Epithelial cell of proximal tubule (primary cell): ENCODE measurements at places on chromosomes 7 and 10.

GRCh38 chr10:34801097-34801733, 13.9 kb downstream of the PARD3 start:
- no peak for DNase-seq

DNA sequence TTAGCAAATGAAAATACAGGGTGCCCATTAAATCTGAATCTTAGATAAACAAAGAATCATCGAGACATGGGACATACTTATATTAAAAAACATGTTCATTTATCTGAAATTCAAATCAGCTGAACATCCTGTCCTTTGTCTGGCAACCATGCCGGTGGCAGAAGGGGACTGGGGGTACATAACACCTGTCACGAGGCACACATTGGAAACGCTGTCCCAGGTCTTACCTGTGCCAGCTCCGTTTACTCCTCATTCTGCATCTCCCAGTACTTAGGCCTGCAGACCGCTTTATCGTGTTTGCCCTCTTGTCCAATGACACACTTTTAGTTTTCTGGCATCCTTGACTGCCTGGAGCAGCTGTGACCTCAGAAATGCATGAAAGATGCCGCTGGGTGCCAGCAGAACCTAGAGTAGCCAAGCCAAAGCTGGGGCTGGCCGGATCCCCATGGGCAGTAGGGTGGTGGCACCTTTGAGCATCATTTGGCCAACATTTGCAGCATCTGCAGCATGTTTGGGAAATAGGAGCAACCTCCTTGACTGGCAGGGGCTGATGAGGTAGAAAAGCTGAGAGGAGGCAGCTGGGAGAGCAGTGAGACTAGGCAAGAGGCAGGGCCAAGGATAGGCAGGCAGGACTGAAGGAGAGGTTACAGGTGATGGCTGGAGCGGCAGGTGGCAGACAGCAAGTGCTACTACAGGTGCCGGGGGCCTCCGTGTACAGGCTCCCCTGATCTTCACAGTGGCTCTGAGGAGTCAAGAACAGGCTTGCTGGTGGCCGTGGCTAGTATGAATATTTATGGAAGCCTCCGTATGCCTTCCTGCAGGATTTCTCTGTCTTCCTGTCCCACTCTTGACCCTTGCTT, 62.3 kb upstream of the BTBD16 start:
- no peak for DNase-seq

- no peak for DNase-seq
Measured at GRCh38 chr7:13421776-13422175, 567.7 kb downstream of the ETV1 start.

GRCh38 chr10:93266858-93267257, 193.2 kb downstream of the CYP26A1 start:
- no peak for DNase-seq

GRCh38 chr10:30098629-30099028, 39.2 kb upstream of the JCAD start:
- DNase-seq = no peak
